Activated CD4-positive, alpha-beta T cell treated with anti-CD3 and anti-CD28 coated beads for 1 hour (primary cell): ENCODE measurements at places on chromosomes 1 and 21.

DNA sequence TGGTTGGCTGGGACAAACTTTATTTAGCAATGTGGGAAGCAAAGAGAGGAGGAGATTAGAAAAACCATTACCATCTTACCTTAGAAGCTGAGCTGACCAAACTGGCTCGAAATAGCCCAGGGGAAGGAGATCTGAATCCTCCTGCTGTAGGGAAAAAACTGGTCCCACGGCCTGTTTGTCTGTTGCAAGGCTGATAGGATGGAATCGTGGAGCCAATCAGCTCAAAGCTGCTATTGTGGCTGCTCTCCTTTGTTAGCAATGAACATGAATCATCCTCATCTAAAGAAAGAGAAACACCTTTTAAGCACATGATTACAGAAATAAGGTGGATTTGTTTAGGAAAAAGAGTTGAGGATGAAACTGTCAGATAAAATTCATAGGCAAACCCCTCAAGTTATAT is 21.5 kb downstream of the CLSPN start:
- no peak for DNase-seq

- DNase-seq = no peak
These were observed 73.6 kb downstream of the TBX15 start for GRCh38 chr1:118914379-118915161.

DNA sequence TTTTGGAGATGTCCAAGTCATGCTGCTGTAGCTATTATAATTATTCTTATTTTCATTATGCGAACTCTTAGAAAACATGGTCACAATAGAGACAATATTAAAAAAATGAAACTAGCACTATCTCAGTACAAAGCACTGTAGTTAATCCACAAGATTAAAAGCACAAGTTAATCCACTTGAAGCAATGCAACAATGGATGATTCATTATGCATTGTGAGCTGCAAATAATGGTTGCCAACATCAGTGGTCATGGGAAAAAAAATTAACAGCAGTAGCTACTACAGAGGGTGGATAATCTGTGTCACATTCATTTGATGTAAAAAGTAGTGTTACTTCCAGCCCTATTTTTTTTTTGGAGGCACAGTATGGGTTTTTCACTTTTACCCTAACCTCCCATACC is 56.7 kb downstream of the DPT start:
- no peak for DNase-seq

GRCh38 chr1:11045428-11046269 is 1.4 kb downstream of the MASP2 start:
- no peak for DNase-seq

DNA sequence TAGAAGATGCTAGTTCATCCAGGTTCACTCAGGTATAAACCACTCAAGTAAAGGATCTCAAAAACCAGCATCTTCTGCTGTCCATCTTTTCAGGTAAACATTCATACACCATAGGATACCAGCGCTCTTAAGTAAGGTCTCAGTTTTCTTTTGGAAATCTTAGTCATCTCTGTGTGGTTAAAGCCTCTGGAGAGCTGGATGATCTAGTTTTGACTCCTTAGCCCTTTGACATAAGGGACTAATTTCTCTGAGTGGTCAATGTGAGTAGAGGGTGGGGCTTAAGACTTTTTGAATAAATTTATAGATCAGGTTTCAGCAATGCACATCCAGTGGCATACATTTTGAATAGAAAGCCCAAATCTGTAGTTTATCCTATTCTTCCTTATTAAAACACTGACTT is 92.3 kb downstream of the CTH start:
- DNase-seq = no peak

DNA sequence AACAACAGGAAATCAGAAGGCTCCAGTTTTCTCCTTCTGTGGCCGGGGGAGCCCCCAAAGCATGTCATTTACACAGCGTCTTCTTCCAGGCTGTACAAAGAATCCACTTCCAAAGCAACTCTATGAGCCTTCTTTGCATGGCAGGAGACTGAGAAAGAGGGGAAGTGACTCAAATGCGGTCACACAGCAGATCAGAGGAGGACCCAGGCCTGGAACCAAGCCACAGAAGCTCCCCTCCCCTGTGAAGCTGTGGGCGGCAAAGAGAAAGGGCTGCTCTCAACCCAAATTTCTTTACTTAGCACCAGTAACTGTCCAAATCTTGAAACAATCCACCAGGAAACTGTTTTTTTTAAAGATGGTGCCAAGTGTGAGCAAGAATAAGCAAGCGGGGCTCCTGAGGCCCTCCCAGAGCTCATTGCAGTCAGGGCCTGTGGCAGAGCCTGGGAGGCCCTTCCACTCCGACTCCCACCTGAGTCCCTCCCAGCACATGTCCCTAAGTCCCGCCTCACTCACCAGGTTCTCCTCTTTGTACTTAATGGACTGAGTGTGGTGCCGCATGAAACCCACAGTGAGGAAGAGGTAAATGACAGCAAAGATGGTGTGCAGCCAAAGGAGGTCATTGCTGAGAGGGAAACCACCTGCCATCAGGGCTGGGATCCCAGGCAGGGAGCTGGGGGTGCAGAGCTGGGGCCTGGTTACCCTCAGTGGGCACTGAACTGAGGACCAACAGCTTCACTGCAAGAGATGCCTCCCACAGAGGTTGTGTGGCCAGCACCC is 15.9 kb downstream of the TMEM63A start:
- DNase-seq = peak; percentile 64

GRCh38 chr1:216054600-216054999 is 368.6 kb downstream of the USH2A start:
- DNase-seq = no peak

DNA sequence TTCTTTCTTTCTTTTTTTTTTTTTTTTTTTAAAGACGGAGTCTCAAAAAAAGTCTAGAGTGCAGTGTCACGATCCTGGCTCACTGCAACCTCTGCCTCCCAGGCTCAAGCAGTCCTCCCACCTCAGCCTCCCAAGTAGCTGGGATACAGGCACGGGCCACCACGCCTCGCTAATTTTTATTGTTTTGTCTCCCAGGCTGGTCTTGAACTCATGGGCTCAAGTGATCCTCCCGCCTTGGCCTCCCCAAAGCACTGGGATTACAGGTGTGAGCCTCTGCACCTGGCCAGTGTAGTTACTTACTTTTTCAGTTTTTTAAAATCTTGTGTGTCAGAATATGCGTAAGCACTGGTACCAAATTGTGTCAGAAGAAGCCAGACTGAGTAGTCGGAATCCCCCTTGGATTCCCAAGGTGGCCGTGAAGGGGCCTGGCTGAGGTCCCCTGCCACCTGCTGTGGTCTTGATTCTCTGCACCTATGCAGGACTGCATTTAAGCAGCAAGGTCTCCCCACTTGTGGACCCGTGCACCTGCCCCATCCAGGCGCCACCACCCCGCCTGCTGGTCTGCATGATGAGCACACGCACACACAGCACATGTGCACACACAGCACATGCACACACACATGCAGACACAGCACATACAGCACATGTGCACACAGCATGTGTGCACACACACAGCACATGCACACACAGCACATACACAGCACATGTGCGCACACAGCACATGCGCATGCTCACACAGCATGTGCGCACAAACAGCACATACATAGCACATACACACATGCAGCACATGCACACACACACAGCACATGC is 47.5 kb downstream of the PCNT start:
- DNase-seq = no peak

DNA sequence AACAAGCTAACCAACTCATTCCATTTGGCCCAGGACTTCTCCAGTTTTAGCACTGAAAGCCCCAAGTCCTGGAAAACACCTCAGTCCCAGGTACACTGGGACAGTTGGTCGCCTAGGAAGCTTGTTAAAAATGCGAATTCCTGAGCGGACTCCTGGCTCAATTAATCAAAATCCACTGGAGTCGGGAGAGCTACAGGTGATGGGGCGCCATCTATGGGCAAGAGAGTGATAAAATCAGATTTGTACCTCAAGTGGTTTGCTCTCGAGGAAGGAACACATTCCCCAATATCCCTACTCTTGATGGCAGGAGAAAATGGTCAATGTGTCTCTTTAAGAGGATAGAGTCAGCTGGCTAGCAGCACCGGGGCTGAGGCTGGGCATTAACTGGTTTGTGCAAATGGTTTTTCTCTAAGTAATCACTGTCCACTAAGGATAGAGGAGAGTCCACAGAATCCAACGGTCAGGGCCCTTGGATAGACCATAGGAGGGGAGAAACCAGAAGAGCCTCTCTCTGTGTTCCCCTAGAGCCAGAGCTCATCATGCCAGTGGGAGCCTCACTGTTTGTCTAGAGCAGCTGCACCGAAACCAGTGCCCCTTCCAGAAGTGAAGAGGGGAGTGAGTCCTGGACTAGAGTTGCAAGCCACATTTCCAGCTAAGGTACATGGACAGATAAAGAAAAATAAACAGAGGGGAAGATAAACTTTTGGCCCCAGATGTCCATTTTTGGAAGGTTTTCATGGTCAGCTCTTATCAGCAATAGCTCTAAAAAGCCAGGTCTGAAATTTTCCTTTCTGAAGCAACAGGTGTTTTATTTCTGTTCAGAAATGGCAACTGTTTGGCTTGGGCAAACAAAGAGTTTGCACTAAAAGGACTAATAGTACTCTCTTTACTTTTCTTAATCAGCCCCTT is 148.5 kb downstream of the TENT5C start:
- no peak for DNase-seq

GRCh38 chr1:215957663-215958062 is 390.6 kb downstream of the KCTD3 start:
- no peak for DNase-seq

DNA sequence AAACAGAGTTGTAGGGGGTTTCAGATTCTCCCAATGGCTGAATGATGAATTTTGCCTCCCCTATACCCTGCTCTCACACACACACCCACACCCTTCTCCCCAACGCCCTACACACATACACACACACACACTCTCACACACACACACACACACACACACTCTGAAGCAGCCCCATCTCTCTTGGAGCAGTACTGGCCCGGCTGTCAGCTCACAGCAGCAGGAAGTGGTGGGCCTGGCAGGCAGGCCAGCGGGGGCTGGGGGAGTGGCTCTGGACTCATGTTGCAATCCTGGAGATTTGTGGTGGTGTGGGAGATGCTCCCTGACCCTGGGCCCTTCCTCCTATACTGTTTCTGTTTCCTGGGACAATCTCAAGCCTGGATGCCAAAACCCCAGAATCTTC is 2.2 kb downstream of the IKBKE start:
- no peak for DNase-seq

DNA sequence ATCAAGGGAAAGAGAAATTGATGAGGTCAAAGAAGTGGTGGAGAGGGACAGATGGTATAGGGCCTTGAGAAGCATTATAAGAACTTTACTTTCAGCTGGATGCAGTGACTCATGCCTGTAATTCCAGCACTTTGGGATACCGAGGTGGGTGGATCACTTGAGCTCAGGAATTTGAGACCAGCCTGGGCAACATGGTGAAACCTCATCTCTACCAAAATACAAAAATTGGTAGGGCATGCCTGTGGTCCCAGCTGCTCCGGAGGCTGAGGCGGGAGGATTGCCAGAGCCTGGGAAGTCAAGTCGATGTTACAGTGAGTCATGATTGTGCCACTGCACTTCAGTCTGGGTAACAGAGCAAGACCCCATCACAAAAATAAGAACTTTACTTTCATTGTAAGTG is 5.7 kb downstream of the TMEM50A start:
- no peak for DNase-seq

GRCh38 chr21:32521736-32522355 is 63.5 kb downstream of the TCP10L start:
- DNase-seq = no peak

GRCh38 chr1:9395018-9395417 is 102.3 kb downstream of the SPSB1 start:
- no peak for DNase-seq

DNA sequence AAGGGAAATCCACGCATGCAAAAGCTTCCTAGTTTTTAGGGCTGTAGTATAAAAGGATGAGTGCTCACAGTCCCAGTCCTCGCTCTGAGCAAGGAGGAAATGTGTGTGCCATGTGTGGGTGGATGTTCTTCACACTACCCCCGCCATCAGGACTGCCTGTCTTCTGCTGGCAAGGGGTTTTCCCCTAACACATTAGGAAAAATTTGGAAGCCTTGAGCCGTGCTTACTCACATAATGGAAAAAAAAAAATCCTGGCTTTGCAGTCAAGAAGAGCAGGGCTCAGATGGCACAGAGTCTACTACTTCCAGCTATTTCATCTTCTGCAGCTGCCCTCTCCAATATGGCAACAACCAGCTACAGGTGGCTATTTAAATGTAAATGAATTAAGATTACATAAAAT is 363.1 kb downstream of the PLPP3 start:
- no peak for DNase-seq

GRCh38 chr1:186099336-186100104 is 275.5 kb downstream of the TPR start:
- DNase-seq = no peak

- no peak for DNase-seq
These were observed 140.4 kb upstream of the ETV3 start for GRCh38 chr1:157278383-157279137.

DNA sequence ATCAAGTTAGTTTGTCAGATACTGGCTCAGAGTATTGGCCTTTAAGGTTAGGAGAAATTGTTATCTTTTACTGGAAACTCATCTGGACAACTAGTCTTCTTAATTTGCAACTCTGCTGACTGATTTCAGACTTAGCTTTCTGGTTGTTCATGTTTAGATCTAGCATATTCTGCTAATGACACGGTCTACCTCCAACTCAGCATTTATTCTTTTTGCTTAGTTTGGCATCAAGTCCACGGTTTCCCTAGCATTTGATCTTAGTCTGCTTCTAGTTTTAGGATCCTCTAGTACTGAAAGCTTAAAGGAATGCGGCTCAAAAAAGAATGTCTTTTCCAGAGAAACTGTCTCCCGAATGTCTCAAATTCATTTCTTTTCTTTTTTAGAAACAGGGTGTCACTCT is 75.6 kb upstream of the SLFNL1 start:
- no peak for DNase-seq

DNA sequence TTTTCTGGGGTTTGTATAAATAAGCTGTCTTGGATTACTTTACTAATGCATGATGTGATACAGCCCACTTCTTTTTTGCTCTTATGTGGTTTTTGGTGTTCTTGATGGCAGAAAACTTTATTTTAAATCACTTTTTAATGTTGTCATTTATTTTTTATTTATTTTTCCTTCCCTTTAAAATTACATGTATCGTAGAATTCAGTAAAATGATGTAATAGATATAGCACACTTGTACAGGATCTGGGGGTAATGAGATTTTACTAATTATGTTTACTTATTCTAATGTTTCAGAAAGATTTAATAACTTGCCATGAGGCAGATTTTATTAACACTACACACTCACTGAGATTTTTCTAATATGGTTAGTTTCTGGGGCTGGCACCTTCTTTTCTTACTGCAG is 701 bp upstream of the B3GALT2 start:
- no peak for DNase-seq
